ENCODE measurements at places on chromosomes 1 and 21.

- DNase-seq = no peak
Observed at GRCh38 chr1:115323366-115324004, 14.6 kb downstream of the NGF start.

GRCh38 chr1:203033287-203033686 lies 7.0 kb downstream of the PPFIA4 start:
- no peak for DNase-seq

DNA sequence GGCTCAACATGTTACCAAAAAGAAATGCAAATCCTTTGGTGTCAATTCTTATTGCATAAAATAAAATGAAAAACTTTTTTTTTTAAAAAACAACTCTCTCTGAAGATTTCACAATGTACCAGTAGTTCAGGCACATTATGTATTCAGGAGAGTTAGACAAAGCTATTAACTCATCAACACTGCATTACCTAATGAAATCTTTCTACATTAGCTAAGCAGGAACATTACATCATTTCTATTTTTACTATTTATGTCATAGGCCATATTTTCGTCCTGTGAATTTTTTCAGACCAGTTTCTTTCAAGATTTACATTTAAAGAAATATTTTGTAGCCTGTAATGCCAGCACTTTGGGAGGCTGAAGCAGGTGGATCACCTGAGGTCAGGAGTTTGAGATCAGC lies 366.2 kb downstream of the USH2A start:
- DNase-seq = no peak

DNA sequence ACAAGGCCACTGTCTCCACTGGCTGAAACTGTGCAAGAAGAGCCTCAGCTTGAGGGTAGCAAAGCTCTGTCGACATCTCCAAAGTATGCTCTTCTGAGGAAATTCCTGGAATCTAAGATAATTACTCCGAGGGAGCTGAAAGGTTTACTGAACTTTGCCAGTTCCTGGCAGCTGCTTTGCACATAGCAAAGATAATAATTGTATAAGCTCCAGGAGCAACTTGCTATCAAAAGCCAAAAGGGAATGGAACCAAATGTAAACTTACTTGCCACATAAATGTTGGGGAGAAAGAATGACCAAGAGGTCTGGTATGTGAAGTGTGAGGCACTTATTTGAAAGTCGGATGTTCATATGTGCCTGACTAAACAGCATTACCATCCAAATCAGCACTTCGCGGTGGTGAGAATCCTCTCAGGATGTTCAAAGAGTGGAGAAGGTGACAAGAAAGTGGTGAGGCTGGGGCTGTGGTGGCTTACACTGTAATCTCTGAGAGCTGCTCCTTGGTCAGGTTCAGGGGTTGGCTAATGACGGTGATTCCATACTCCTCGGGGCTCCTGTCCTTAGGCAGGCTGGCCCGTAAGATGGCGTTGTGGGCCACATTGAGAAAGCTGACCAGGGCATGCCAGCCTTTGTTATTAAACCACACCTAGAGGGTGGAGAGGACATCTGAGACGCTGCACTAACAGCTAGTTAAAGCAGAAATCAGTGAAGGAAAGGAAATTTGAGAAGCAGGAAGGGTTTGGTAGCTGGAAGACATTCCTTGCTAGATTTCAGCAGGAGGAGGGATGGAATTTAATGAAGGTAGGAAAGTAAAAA lies 100.0 kb downstream of the ABCA4 start:
- no peak for DNase-seq

- DNase-seq = no peak
Observed at GRCh38 chr1:167913895-167914496, at the start of gene ADCY10. Gene ADCY10 (minus strand): TSS chr1:167914134. CDS start chr1:167905140, 8,994 bp downstream.

DNA sequence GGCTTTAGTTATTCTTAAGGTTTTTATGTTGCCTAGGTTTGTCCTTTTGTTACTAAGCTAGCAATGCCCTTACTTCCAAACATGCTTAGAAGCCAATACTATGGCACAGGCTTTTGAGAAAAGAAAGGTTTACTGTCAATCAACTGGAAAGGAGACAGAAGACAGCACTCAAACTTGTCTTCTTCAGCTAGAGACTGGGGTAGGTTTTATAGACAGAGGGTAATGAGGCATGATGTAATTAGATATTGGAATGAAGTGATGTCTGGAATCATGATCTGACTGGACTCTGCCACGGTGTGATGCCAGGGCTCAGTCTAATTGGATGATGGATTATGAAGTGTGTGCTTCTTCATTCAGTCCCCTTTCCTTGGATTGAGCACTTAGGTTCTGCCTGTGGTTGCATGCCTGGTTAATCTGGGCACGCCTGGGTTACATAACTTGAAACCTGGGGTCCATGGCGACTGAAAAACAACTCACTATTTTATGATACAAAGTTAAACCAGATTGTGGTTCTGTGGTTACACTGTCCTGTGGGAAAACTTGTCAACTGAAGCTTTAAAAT lies 625.8 kb downstream of the BRINP3 start:
- DNase-seq = no peak

- DNase-seq = no peak
Observed at GRCh38 chr1:235648954-235649367, 623 bp downstream of the GNG4 start.

DNA sequence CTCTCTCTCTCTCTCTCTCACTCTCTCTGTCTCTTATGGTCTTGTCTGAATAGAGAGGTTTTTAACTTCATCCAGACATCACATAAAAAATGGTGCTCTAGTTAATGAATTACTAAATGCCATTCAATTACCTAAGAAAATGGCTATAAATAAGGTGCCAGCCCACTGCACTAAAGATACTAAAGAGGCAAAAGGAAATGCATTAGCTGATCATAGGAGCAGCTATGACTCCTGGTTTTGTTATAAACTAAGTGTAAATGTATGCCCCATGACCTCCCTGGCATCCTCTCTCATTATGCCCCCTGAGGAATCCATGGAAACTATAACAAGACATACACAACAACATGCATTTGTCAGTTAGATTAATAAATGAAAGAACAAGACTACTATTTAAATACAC lies 57.5 kb upstream of the PDC start:
- no peak for DNase-seq

- DNase-seq = no peak
Observed at GRCh38 chr1:21764615-21765423, 18.1 kb downstream of the USP48 start.

- DNase-seq = no peak
Observed at GRCh38 chr1:15355968-15356625, 53.6 kb upstream of the EFHD2 start.

DNA sequence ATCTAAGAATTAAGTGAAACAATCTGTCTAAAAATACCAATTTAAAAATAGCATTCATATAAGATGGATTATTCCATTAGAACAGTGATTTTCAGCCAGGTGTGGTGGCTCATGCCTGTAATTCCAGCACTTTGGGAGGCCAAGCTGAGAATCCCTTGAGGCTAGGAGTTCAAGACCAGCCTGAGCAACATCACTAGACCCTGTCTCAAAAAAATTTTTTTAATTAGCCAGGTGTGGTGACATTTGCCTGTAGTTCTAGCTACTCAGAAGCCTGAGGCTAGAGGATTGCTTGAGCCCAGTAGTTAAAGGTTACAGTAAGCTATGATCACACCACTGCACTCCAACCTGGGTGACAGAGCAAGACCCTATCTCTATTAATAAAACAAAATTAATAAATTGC lies 35.0 kb upstream of the SLC35A3 start:
- no peak for DNase-seq

DNA sequence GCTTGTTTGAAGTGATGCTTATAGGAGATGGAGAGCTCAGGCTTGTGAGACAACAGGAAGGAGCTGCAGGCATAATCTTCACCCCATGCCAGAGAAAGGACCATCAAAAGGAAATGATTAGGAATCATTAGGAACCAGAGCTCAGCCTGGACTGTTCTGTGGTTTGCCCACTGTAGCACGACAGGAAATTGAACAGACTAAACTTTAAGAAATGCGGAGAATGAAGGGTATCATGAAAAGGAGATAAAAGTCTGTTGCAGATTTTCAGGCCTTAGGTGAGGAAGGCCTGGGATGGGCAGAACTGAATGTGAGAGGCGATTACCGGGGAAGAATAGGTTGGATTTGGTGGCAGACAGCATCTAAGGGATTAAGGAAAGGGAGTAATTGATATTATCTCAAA lies 292.0 kb upstream of the PLXNA2 start:
- DNase-seq = no peak

Measured in cerebellar nuclear complex (tissue), 1 donor.